ENCODE measurements at places on chromosomes 4 and X.

- DNase-seq = no peak
Observed at GRCh38 chrX:108348525-108348924, 89.7 kb downstream of the COL4A6 start.

- DNase-seq = no peak
Observed at GRCh38 chr4:143653031-143653430, 47.4 kb downstream of the FREM3 start.

DNA sequence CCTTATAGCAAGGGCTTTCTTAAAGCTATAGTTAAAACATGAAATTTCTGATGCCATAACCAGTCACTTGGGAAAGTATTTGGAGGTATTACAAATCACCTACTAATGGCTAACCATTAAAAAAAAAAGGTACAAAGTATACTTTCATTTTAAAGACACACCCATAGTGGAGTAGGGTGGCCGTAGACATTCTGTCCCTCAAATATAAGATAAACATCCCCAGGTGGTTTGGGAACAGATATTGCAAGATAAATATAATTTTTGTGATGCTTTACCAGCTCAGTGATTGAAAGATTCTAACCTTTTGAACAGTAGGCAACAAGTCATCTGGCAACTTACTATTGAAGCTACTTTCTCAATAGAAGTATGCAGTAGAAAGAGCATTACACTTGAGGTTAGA lies 6.2 kb upstream of the FAT1 start:
- DNase-seq = no peak

- DNase-seq = no peak
Observed at GRCh38 chrX:81082649-81083048, 119.1 kb downstream of the HMGN5 start.

DNA sequence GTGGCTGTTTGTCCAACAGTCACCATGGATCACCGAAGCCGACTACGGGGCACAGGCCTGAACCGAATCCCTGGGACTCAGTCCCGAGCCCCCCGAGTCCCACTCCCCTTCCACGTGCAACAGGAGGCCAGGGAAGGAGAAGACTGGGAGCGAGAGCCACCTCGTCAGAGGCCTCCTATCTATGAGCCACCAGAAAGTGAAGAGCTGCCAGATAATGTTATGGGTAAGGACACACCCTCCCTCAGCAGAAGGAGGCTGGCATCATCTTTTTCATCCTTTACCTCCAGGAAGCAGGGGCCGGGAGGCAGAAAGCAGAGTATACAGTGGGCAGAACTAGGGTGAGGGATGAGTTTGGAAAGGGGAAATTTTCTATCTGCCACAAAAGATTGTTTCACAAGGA lies 2.8 kb upstream of the PRDX4 start:
- DNase-seq = no peak

DNA sequence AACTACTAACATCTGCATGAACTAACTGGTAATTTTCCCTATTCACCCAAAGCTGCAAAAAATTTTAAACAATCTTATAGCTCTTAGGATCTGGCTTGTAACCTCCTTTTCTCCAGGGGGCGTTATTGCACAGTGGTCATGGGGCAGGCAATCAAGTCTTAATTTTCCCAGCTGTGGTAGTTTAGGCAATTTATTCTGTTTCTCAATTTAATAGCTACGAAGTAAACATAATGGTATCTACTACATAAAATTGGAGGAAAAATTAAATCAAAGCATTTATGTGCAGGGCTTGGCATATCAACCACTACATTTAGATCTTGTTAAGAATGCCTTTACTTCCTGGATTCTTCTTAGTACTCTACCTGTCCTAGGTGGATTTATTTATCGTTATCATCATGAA lies 137.4 kb upstream of the GUCY1A1 start:
- no peak for DNase-seq

GRCh38 chr4:108044951-108045686 lies 55.4 kb downstream of the HADH start:
- no peak for DNase-seq

GRCh38 chr4:119977076-119977940 lies 89.3 kb downstream of the MAD2L1 start:
- no peak for DNase-seq

- no peak for DNase-seq
Observed at GRCh38 chr4:115865736-115866135, 752.3 kb upstream of the NDST4 start.

DNA sequence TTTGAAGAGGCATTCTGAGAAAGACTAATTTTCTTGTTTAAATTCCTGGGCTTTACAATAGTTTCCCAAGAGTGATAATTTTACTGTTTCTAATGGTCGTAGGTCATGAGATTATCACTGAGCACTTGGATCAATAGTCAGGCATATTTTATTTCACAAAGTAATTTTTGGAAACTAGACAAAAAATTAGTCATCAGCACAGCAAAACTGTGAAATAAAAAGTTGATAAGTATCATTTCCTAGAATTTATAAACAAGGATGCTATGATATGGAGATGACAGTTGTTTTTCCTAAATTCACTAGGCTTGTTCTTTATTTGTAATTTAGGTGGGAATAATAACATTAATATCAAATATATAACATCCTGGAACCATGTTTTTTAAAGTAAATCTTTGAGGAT lies 33.0 kb downstream of the SULT1B1 start:
- DNase-seq = no peak

GRCh38 chr4:119615068-119615719 lies 13.4 kb downstream of the PDE5A start:
- no peak for DNase-seq

DNA sequence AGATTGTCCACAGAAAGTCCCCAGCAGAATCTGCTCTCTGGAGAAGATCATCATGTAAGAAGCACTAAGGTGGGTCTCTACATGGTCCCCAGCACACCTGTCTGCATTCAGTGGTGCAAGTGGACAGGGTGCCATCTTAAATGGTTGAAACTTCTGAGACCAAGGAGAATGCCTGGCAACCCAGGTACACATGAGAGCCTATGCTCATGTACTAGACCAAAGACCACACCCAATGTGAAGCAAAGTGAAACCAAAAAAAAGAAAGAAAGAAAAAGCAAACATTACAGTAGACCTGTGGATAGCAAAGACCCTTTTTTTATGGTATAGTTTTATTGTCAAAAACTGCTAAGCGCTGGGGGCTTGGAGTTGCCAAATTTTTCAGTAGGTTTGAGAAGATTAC lies 15.0 kb downstream of the CD40LG start:
- DNase-seq = no peak

DNA sequence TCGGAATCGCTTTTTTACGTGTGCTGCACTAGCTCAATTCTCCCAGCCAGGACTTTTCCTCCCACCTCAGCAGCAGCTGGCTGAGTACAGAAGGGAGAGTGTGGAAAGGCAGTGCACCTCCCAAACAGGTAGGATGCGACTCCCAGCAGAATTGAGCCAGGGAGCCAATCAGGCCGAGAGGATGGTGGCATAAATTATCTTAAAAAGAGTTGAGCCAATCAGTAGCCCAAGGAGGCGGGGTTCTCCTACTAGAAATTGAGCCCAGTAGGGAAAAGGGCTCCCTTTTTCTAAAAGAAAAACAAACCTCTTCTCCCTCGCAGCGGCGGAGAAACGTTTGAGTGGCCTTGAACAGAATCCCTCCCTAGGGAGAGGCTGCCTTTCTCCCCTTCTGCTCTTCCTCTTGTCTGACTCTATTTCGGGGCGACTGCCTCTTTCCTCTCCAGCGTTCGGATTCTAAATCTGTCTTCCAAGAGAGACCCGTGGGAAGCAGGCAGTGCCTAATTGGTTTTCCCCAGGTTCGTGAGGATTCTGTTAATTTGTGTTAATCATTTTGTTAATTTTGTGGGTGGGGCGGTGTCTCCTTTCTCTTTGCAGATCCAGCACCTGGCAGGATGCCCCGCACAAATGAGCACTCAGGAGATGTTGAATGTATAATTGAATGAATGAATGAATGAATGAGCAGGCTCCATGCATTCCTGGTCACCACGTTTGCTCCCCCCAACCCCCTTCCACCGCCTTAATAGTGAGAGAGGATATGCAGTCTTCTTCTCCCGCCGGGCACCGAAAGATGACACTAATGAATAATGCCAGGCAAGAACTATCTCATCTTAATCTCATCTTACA lies at the start of gene GABRG1:
GABRG1 (minus strand) TSS at position 142 of the 843 bp plus-strand sequence; CDS start at position 1, 141 bp downstream.
- DNase-seq = no peak

DNA sequence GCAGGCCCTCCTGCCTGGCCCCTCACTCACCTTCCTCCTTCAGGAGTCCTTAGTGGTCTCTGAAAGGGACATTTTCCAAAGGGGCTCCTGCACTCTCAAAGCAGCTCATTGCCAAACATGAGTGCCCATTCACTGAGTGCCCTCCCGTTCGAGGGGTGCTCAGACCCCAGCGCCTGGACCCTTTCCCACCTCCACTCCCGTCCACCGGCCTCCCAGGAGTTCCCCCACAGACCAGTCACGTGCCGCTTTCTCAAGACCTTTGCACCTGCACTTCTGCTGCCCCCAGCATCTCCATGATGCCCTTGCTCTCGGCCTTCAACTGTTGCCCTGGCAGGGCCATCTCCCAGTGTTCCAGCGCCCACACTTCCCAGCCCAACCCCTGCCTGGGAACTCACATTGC lies 89.5 kb downstream of the ADRA2C start:
- no peak for DNase-seq

- DNase-seq = no peak
Observed at GRCh38 chrX:110436523-110436922, 77.9 kb downstream of the RTL9 start.

DNA sequence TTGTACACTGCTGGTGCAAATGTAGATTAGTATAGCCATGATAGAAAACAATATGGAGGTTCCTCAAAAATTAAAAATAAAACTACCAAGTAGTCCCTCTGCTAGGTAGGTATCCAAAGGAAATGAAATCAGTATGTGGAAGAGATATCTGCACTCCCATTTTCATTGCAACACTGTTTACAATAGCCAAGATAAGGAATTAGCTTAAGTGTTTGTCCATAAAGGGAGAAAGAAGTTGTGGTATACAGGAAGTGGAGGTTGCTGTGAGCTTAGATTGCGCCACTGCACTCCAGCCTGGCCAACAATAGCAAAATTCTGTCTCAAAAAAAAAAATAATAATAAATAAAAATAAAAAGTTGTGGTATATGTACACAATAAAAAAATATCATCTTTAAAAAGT lies 325.0 kb upstream of the EMCN start:
- DNase-seq = no peak

- no peak for DNase-seq
Observed at GRCh38 chrX:111641969-111642368, 39.0 kb upstream of the ALG13 start.

- no peak for DNase-seq
Observed at GRCh38 chr4:151991001-151991883, 230.4 kb upstream of the GATB start.
